ENCODE measurements at places on chromosomes 7 and 10.

GRCh38 chr10:18685555-18685954, 26.3 kb downstream of the ARL5B start:
- DNase-seq: no peak

- DNase-seq: peak; percentile 18
Observed at GRCh38 chr7:80428161-80429054, 83.5 kb downstream of the GNAT3 start.

DNA sequence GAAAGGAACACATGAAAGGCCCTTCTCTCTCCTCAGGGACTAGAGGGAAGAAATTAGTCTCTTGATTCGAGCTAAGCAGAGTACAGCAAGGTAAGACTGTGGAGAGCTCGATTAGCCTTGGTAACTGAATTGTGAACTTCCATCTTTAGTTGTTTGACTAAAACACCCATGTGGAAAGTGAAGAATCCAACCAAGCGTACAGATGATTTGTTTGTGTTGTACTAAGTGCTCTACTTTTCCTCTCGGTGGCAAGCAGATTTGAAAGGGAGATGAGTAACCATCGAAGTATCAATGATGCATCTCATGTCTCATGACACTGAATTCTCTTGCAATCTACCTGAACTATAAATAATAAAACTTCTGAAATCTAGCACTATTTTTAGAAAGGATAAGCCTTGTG, 80.7 kb downstream of the FZD1 start:
- DNase-seq: no peak

- no peak for DNase-seq
Observed at GRCh38 chr7:132337450-132338080, 238.7 kb downstream of the PLXNA4 start.

DNA sequence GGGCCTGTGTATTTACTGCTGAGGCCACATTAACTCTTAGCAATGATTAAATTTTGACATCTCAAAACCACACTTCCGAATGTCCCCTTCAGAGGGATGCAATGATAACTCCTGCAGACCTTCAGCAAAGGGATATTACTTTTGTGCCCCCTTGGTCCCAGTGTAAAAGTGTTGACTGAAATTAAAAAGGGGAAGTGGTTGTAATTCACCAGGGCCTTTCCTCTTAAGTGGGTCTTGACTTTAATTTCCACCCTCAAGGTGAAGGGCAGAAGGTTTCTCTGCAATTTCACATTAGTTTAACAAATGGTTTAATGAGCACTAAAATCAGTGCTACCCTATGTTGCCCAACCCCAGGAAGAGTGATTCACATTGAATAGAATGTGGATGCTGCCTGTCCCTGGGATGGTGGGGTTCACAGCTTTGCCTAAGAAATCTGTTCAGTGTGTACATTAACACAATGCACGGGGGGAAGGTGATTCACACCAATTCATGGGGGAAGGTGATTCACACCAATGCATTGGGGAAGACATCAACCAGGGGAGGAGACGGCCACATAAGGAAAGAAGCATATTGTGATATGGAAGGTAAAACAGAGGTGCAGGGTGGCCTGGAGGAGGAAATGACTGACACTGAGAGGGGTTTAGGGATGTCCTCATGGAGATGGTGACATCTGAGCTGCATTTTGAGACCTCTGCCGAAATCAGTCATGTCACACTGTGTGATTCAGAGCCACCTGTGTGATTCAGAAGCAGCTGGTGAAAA, 19.4 kb upstream of the TNS3 start:
- DNase-seq: no peak

DNA sequence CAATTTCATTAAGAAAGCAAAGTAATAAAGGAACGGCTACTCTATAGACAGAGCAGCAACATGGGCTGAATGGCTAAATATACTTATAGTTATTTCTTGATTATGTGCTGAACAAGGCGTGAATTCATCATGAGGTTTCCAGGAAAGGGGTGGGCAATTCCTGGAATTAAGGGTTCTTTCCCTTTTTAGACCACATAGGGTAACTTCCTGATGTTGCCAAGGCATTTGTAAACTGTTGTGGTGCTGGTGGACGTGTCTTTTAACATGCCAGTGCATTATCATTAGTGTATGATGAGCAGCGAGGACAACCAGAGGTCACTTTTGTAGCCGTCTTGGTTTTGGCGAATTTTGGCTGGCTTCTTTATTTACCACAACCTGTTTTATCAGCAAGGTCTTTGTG, 28.5 kb upstream of the ZMYND11 start:
- no peak for DNase-seq

DNA sequence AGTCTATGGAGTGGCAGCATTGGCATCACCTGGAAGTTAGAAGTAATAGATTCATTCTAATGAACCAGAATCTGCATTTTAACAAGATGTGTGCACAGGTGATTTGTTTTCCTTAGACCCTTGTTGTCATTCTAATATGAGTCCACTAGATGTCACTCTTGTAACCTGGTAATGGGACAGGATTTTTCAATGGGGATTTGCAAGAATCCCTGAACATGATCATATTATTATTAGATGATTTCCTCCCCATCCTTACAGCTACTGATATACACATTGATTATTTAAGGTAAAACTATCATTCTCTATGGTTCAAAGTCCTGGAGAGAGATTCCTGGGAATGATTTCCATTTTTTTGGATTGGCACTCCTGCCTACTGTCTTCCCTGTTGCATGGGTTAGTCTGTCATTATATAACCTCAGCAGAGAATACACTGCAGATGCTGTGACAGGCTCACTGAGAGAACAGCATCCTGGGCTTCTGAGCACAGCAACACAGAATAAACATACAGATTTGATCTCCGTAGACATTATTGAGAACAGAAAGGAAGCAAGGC, 194.9 kb downstream of the SUGCT start:
- peak; percentile 42 for DNase-seq

DNA sequence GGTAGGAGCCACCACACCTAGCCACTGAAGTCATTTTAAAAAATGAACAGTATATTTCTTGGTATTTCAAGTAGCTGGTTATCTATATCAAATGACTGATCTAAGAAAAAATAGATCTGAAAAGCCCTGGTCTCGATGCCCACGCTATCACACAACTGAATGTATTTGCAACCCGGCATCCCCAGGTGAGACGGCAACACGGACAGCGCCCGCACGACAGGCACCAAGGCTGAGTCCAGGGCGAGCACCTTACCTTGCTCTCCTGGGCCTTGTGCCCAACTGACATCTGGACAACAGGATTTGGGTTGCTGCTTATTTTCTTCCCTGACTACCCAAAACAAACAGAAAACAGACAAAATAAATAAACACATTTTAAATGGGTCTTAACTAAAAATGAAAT, 44.8 kb upstream of the NCAPG2 start:
- DNase-seq: no peak

DNA sequence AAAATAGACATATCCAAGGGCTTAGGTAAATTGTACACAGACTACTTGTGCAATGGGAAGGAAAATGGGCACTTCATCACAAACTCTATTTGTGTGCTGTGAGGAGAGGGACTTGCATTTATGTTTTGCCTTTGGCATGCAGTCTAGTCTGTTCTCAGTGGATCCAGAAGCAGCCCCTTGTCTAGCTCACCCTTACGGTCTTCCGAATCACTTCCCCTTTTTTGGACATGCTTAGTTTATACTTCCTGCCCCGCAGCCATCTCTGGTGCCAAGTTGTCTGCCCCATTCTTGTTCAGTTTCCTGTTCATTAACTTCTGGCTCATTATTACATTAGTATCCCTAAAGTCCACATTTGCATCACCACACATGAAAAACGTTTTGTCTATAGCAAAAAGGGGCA, 161.6 kb downstream of the NRCAM start:
- DNase-seq: no peak

GRCh38 chr7:96415293-96415940, 93.5 kb upstream of the SLC25A13 start:
- DNase-seq: no peak

DNA sequence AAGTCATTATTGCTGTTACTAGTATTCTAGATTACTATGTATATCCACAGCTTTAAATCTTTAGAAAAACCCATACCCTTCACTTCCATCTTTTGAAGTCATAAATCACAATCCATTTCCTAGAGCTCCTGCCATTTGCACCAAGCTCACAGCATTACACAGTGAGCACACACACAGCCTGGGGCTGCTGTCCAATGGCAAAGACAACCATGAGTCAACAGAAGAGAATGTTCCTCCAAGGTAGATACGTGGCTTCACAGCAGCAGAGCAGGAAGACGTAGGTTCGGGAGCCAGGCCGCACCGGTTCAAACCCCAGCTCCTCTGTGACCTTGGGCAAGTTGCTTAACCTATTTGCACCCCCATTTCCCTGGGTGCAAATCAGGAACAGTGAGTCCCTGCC, 234.6 kb downstream of the DIP2C start:
- no peak for DNase-seq

DNA sequence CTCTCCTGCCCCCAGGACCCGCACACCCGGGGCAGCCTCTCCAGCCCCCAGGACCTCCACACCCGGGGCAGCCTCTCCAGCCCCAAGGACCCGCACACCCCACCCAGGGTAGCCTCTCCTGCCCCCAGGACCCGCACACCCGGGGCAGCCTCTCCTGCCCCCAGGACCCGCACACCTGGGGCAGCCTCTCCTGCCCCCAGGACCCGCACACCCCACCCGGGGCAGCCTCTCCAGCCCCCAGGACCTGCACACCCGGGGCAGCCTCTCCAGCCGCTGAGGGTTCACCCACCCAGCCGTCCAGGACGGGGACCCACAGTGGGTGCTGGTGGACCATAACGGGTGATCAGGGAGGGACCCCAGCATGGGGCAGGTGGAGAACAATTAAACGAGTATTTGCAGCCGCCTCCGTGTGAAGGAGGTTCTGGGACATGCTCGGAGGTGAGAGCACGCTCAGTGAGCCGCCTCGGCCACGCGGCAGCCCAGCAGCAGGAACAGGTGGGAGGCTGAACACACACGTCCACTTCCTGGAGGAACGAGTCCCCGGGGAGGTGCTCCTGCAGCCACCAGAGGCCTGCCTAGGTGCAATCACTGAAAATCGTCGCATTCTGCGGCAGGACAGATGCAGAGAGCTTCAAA, 107.9 kb downstream of the PDGFA start:
- DNase-seq: no peak

- no peak for DNase-seq
Observed at GRCh38 chr10:70132098-70133029, at the start of gene AIFM2. Gene AIFM2 (minus strand): TSS chr10:70132825. CDS start chr10:70124084, 8,741 bp downstream.

- no peak for DNase-seq
Observed at GRCh38 chr7:120838281-120838682, 19.7 kb downstream of the TSPAN12 start.

- DNase-seq: no peak
Observed at GRCh38 chr7:148687555-148687954, 11.1 kb upstream of the CUL1 start.

DNA sequence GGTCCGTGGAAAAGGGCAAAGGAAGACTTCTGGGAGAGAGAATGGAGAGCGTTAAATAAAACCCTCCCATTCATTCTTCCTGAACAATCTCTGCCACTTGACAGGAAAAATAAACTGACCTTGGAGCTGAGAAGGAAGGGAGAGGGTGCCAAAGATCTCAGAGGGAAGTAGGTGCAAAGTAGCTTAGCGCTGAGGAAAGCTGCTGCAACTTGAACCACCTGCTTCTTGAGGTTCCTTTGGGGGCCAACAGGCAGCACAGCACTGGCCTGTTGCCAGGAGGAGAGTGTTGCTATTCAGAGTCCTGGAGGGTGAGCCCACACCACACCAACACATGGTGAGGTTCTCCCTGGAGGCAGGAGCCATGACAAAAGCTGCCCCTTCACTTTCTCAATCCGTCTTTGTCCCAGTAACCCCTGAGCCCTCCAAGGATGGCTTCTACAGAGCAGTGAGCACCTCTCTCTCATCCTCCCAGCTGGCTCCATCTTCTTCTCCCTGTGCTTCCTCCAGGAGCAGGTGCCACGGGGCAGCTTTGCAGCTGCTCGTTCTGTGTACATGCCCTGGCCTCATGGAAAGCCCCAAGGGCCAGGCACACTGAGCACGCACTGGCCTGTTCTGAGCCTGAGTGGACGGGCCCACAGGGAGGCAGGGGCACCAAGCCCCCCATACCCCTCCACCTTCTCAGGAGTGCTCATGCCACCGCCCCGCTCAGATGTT, 101.3 kb downstream of the STRA8 start:
- no peak for DNase-seq

DNA sequence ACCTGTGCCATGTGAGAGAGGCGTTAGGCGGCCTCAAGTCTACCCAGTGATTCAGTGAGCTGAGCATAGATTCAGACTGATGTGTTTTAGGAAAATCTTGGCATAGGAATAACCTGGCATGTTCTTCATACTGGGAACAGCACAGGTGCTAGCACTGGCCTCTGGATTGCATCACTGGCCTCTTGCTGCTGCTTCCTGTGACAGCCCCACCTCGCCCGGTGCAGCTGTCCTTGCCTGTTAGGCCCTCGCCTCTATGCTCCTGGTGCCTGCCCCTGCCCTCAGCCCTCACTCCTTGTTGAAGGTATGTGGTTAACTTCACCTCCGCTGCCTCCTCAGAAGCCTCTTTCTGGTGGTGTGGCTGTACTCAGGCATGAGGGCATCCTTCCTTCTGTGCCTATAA, 46.2 kb downstream of the BLNK start:
- DNase-seq: no peak

GRCh38 chr7:157589680-157590079, 252.9 kb downstream of the DNAJB6 start:
- no peak for DNase-seq

GRCh38 chr10:13847201-13847631, 260.5 kb downstream of the PRPF18 start:
- no peak for DNase-seq

GRCh38 chr7:4698707-4699275, 16.7 kb downstream of the FOXK1 start:
- DNase-seq: no peak

DNA sequence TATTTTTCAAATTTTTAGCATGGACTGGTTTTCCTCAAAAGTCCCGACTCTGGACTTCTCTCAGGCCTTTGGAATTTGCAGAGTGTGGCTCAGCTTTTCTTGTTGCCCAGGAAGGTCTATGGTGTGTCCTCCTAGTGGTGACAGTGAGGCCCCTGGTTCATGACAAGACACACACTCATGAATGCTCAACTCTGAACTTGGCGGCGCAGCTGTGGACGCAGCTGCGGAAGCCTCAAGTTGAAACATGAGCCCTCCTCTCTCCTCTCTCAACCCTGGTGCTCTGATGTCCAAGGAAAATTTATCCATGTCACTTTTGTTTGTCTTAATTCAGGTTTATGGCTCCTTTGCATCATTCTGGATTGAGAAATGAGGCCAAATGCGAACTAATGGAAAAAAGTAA, 183.9 kb downstream of the HECW1 start:
- DNase-seq: no peak

- DNase-seq: no peak
Observed at GRCh38 chr10:22659866-22660265, 54.5 kb downstream of the PIP4K2A start.

DNA sequence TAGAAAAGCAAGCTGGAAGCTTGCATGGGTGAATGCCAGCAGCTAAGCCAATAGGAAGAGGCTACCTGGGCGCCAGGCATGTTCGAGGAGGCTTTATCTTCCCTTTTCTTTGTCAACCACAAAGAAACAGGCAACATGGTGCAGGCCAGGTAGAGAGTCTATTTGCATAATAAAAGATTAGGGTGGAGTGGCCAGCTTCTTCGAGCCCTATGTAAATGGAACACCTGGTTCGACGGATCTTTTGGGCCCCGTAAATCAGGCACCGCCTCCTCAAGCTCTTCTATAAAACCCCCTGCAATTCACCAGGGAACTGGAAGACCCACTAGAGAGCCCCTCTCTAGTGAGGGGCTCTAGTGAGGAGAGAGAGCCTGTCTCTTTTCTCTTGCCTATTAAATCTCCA, 1106.2 kb upstream of the CELF2 start:
- DNase-seq: no peak
